ENCODE measurements at places on chromosomes 5 and 9.

DNA sequence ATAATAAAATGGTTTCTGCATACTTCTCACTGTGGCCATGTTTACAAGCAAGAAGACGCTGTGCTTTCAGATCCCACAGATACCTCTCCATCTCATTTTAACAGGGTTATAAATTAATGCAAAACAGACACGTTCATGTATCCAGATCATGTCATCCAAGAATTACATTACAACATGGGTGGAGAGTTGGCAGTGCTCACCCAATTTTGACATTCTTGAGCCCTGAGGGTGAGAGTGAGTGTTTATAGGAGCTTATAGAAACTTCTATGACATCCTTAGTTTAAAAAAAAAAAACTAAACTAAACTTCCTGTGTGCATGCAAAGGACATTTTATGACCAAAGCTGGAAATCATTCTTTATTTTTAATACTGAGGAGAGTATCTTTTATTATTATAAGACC, 9.1 kb downstream of the PRKACG start:
- DNase-seq, result no peak

DNA sequence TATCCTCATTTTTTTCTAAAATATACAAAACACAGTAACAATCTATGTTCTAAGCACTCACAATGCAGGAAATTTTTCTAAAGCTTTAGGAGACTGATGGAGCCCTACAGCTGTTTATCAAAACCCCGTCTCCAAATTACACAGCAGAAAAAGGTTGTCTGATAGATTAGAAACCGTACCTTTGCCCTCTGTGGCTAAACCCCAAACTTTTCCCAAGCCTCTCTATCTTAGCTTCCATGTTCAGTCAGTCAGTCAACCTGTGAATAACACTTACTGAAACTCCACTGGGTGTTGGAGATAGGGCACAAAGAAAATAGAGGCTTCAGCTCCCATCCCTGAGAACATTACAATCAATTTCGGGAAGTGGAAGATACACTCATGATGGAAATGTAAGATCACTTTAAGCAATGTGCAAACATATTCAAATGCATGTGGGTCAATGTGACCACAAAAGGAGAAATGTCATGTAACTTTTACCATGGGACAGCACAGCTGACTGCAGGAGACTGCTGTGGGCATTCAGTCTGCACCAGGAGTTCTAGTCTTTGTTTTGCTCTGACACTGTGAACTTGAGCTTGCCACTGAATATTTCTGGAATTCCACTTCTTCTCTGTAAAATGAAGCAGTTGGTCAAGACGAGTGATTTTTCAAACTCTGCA, 279.5 kb upstream of the PIK3R1 start:
- DNase-seq, result no peak

GRCh38 chr5:151250346-151251000, 2.5 kb upstream of the GM2A start:
- DNase-seq, result no peak

- no peak for DNase-seq
Measured at GRCh38 chr9:35829764-35830096, 702 bp downstream of the TMEM8B start.

GRCh38 chr5:163571744-163572143, 66.3 kb downstream of the MAT2B start:
- no peak for DNase-seq

GRCh38 chr5:20055301-20055700, 67.3 kb upstream of the CDH18 start:
- DNase-seq, result no peak

DNA sequence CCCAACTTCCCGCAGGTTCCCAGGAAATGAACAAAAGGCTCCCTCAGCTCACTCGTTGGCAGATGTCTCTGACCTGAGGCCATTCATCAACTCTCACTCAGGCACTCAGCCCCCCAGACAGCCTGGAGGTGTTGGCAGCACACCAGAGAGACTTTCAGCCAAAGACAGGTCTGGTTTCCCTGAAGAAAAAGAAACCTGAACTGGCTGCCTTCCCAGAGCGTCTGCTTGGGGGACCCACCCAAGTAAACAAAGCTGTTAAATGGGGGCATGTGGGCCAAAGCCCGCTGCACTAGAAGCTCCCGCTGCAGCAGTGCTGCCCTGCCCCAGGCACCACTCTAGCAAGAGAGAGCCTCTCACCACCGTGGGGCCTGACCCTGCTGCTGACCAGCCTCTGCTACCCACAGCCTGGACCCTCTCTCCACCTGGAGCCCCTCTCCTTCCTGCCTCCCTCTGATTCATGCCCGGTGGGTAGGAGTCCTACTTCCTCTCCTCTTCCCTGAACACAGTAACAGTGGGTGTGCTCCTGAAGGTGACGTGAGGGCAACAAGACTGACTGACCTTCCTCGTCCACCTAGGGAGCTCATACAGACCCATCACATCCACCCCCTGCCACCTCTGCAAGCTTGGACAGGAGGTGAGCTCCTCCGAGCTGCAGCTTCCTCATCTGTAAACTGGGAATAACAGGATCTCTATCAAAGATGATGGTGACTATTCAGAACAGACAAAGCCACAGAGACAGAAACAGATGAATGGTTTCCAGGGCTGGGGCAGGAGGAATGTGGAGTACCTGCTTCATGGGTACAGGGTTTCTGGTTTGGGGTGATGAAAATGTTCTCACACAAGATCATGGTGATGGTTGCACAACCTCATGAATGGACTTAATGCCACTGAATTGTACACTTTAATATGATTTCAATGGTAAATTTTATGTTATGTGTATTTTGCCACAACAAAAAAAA, 31.0 kb upstream of the GABRP start:
- DNase-seq, result no peak

- no peak for DNase-seq
Measured at GRCh38 chr9:6153425-6153824, 62.2 kb upstream of the IL33 start.

GRCh38 chr5:94847726-94848125, 229.3 kb downstream of the SLF1 start:
- no peak for DNase-seq

DNA sequence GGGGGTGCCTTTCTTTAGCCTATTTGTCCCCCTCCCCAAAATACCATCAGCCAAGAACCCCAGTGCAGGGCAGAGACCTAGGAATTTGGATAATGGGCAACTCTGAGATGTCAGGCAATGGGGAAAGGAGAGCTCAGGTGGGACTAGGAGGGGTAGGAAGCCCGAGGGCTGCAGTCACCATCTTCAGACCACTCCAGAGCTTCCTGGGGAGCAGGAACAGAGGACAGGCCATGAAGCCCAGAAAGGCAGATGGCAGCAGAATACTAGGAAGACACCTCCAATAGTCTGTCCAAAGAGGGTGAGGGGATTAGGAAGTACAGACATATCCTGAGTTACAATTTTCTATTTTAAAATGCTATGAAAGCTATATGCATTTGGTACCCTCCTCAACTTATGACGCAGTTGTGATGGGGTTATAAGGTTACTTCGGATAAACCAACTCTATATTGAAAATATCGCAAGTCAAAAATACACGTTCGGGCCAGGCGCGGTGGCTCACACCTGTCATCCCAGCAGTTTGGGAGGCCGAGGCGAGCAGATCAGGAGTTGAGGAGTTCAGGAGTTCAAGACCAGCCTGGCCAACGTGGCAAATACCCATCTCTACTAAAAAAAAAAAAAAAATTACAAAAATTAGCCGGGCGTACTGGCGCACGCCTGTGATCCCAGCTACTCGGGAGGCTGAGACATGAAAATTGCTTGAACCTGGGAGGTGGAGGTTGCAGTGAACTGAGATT, 34.6 kb upstream of the IL17B start:
- DNase-seq, result no peak

DNA sequence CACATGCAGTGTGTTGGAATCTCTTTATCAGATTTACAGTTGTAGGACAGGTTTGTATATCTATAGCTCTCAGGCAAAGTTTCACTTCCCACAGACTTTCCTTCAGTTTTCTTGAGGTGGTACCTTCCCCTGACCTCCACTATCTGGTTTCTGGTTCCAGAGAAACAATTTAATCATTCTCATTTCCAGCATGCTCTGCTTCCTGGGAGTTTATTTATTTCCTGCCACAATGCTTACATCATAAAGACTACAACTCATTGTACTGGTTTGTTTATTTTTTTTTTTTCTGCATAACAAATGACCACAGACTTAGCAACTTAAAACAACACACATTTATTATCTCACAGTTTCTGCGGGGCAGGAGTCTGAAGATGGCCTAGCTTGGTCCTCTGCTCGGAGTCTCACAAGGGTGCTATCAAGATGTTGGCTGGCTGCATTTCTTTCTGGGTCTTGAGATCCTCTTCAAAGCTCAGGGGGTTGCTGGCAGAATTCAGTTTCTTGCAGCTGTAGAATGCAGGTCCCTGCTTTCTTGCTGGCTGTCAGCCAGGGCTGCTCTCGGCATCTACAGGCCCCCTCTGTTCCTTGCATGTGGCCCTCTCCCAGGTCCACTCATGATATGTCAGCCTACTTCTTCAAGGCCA, 247.7 kb downstream of the ENC1 start:
- DNase-seq, result no peak

DNA sequence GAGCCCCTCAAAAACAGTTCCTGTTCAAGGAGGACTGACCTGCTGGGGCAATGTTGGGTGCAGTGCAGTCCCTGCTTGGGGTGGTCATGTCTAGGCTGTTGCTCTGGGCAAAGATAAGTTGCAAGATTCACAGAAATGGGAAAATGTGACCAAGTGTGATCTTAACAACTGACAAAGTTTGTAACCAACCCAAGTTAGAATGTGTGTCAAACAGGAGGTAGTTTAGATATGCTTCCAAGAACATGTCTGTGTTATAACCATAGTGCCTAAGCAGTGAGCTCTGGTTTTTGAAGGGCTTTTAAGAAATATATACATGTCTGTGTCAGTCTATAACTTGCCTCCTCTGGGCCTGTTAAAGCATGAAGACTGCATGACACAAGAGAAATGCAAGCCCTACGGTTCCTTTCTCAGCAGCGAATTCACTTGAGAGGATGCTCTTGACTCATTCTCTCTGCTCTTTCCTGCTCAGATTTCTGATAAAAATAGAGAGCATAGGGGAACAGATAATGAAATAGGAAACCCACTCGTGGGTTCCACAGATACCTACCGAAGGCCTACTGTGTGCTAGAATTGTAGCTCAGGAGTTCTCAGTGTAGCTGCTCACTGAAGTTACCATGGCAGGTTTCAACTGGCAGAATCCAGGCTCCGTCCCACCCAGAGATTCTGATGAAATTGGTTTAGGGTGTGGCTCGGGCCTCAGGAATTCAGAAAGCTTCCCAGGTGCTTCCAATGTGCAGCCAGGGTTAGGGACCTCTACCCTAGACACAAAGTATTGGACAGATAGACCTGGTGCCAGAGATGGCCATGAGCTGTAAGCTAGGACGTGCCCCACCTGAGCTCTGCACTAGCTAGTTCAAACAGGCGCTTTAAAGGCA, 52.4 kb downstream of the ARHGEF37 start:
- DNase-seq, result no peak

GRCh38 chr5:135435467-135436330, 11.4 kb downstream of the DCANP1 start:
- DNase-seq, result no peak

DNA sequence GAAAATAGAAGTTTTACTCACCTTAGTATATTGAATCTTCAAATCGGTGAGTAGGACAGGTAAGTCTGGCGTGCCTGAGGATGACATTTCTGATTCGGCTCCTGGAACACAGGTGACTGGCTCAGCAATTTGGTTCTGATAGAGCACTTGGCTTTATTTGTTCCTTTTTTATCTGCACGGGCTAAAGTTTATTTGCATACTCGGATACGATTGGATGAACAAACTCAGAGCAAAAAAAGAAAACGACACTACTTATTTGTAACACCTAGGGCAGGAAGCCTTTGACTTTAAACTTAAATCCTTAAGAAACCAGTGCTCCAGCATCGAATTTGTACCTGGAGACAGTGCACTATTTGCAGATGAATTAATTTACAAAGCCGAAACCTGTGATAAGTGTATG, at the start of gene ALDH1A1:
ALDH1A1 (minus strand) TSS at position 140 of the 400 bp plus-strand sequence; CDS start at position 87, 53 bp downstream.
- DNase-seq, result no peak

DNA sequence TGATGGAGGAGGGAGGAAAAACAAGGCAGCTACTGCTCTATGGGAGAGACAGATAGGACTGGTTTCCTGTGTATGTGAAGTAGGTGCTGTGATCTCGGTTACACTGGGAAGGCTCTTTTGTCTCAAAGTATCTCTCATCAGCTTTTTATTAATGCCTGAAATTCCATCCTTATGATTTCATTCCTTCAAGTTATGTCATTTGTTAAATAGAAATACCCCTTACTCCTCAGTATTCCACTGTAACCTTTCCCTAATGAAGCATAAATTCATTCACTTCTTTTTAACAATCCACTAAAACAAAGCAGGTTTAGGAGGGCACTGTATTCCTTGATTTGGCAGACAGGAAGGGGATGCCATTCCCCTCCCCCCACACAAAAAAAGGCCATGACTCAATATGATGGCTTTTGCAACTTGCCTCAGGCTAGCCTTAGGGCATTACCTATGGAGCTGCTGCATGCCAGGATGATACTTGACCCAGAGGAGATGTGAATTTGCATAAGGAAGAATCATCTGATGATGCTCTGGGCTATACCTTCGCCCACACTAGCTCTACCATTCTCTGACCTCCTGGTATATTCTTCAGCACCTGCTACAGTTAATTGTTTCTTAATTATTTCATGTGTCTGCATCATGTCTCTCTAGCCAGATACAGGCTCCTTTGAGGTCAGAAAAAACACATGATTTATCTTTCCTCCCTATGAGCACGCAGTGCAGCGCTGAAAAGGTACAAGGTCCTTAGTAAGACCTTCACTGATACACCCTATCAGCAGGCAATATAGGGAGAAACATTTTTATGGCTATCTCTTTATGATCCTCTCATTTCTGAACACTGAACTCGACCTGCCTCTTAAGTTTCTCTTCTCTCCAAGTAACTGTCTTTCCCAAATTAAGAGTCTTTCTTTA, 26.3 kb downstream of the NR3C1 start:
- no peak for DNase-seq

DNA sequence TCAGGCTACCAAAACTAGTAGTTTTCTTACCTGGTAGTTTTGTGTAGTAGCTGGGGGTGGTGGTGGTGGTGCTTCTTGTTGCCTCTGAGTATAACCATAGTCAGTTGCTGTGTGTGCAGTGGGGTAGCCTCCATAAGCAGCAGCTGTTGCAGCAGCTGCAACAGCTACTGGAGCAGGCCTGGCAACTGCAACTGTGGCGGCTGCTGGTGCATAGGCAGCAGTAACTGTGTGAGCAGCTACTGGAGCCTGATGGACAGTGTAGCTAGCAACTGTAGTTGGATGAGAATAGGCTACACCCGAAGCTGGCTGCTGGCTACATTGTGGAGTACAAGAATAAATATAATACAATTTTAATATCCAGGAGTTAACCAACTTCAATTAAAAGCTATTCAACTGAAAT, 24.7 kb downstream of the ZFR start:
- no peak for DNase-seq

GRCh38 chr5:132205385-132206125, 22.1 kb downstream of the P4HA2 start:
- DNase-seq, result no peak

- DNase-seq, result no peak
Measured at GRCh38 chr5:113293975-113294310, 140.8 kb downstream of the TSSK1B start.

- DNase-seq, result no peak
Measured at GRCh38 chr9:134970719-134971118, 53.0 kb upstream of the FCN1 start.

GRCh38 chr5:176884571-176884890, 14.6 kb downstream of the HK3 start:
- no peak for DNase-seq

- DNase-seq, result no peak
Measured at GRCh38 chr9:15182101-15182551, 124.9 kb downstream of the TTC39B start.

All from stimulated activated CD4-positive, alpha-beta T cell treated with anti-CD3 and anti-CD28 coated beads, Interleukin-1b, Interleukin-23, amount 100 ng/mL, for 4 hours (primary cell).